Neural progenitor cell (in vitro differentiated cells): ENCODE measurements at places on chromosomes 2 and 18.

GRCh38 chr2:190344276-190344827 is 963 bp downstream of the INPP1 start:
- DNase-seq, result no peak

DNA sequence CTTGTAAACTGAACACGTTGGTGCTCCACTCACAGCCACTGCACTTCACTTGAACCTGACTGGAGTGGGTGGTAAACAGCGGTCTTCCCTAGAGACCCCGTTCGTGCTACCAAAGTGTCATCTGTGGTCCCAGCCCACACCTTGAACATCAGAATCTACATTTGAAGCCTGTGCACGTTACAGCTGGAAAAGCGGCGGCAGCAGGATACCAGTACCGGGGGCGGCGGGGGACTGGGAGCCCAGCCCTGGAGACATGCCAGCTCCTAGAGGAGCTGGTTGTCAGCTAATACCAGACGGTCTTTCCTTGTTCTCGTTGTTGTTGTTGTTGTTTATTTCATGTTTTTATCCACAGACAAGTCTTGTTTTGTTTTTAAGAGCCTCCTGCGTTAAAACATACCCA is 156.7 kb downstream of the WDSUB1 start:
- no peak for DNase-seq

- DNase-seq, result no peak
Measured at GRCh38 chr2:11802782-11803191, 56.4 kb downstream of the LPIN1 start.

GRCh38 chr2:136257893-136258292 is 139.9 kb upstream of the CXCR4 start:
- no peak for DNase-seq
